HFFc6 (cell line): ENCODE measurements at places on chromosomes 12 and 14.
A peak's percentile ranks its signal among the peaks of the same experiment; 100 is the strongest.

DNA sequence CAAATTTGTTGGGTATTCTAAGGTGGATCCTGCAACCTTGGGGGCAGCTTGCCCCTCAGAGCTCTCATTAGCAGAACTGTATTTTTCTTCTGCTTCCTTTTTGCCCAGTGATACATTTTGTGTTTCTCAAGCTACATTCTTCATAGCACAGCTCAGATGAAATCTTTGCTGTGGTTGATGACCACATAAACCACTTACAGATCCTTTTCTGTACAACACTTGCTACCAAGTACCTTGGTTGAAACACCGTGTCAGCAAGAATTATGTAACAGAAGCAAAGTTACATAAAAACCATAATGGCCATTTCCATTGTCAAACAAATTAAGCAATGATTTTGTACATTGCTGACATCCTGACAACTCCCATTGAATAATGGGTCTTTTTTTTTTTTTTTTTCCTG, 9.7 kb upstream of the PLBD1 start:
- H3K27ac ChIP-seq: no peak overlapping the region
- H3K36me3 ChIP-seq: no peaks in the 10 kb centered on the region
- no peak for DNase-seq
- H3K4me3 ChIP-seq: no peak overlapping the region
- no peaks in the 10 kb centered on the region for H3K4me1 ChIP-seq

- peaks cover 12% of the 10 kb centered on the region for H3K36me3 ChIP-seq
- H3K4me1 ChIP-seq: peaks cover 24% of the 10 kb centered on the region
- no peak overlapping the region for H3K4me3 ChIP-seq
- no peak for DNase-seq
- H3K27ac ChIP-seq: no peak overlapping the region
These were observed 1169.4 kb downstream of the GALC start for GRCh38 chr14:86823581-86823980.

DNA sequence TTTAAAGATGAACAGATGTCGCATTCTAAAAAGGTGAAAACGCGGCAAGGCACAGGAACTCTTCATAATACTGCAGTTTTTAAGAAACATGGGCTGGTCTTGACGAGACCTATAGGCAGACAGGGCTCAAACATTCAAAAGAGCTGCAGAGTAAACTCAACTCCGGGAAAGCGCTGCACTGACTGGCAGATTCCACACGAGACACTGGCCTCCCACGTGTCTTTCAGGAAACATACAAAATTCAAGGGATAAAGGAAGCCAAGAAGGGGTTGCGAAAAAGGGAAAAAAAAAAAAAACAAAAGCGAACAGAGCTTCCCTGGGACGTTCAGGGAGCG, 614 bp upstream of the ARF6 start:
- peaks cover 11% of the 10 kb centered on the region for H3K27me3 ChIP-seq
- H3K4me3 ChIP-seq: peak overlapping the region; percentile 95
- peaks cover 39% of the 10 kb centered on the region for H3K36me3 ChIP-seq
- H3K27ac ChIP-seq: peak overlapping the region; percentile 100
- peak; percentile 82 for DNase-seq

GRCh38 chr12:49358483-49359141, 8.7 kb upstream of the SPATS2 start:
- peak overlapping the region; percentile 94 for H3K27ac ChIP-seq
- H3K27me3 ChIP-seq: peaks cover 2% of the 10 kb centered on the region; the same call in 1 of the 2 replicates
- H3K36me3 ChIP-seq: no peaks in the 10 kb centered on the region
- H3K4me1 ChIP-seq: peaks cover 35% of the 10 kb centered on the region
- DNase-seq: peak; percentile 62

DNA sequence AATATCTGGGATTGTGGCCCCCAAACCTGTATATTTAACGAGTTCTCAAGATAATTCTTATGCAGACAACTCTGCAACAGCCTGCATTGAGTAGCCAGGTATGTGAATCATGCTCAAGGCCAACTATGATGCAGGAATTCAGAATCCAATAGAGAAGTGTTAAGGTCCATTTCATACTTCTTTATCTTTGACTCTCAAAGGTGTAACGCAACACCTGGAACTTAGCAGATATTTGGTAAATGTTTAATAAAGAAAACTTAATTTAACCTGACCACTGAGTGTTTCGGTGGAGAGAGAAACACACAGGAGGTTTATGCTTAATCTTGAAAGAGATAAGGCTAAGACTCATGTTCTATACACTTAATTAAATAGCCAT, 156.5 kb upstream of the PLEKHG7 start:
- no peak for DNase-seq
- no peak overlapping the region for H3K27ac ChIP-seq
- no peaks in the 10 kb centered on the region for H3K36me3 ChIP-seq
- H3K4me1 ChIP-seq: no peaks in the 10 kb centered on the region
- H3K4me3 ChIP-seq: no peak overlapping the region
- H3K27me3 ChIP-seq: peaks cover 2% of the 10 kb centered on the region

DNA sequence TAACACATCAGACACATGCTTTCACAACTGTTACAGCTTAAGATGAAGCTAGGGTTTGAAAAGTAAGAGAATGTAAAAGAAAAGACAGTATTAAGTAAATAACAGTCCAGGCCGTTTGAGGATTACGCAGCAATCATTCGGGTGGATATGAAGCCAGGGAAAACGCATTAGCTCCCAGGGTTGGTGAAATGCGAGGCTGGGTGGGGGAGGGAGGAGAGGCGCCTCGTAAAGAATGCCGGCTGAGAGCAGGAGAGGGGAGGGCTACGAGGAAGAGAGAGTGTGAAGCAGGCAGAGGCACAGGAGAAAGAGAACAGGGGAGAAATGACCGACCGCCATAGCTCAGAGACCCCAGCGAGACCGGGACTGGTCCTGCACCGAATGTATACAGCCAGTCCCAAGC, 73.0 kb downstream of the IQSEC3 start:
- no peak for DNase-seq
- no peak overlapping the region for H3K4me3 ChIP-seq
- no peak overlapping the region for H3K27ac ChIP-seq
